Kidney epithelial cell (primary cell): ENCODE measurements at places on chromosomes 5 and 9.

- DNase-seq = no peak
Observed at GRCh38 chr5:4093970-4094369, 498.3 kb downstream of the IRX1 start.

- DNase-seq = no peak
Observed at GRCh38 chr5:159098603-159099436, 896 bp downstream of the EBF1 start.

DNA sequence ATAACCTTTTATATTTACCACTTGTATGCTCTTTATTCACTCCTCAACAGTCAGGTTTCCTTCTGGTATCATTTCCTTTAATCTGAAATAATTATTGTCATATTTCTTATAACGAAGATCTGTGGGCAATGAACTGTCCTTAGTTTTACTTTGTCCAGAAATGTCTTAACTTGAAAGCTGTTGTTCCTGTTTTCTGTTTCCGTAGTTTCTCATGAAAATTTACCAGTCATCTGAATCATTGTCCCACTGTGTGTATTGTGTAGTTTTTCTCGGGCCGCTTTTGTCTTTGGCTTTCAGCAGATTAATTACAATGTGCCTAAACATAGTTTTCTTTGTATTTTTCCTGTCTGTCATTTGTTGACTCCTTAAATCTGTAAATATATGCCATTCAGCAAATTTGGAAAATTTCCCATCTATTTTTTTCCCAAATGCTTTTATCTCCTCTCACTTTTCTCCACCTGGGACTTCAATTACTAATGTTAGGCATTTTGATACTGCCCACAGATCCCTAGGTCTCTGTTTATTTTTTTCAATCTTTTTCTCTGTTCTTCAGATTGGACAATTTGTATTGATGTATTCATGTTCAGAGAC, 74.9 kb downstream of the PDE8B start:
- no peak for DNase-seq

GRCh38 chr9:133974631-133975341, 17.3 kb downstream of the VAV2 start:
- no peak for DNase-seq

- no peak for DNase-seq
Observed at GRCh38 chr9:115553060-115553773, 435.3 kb upstream of the TNC start.

DNA sequence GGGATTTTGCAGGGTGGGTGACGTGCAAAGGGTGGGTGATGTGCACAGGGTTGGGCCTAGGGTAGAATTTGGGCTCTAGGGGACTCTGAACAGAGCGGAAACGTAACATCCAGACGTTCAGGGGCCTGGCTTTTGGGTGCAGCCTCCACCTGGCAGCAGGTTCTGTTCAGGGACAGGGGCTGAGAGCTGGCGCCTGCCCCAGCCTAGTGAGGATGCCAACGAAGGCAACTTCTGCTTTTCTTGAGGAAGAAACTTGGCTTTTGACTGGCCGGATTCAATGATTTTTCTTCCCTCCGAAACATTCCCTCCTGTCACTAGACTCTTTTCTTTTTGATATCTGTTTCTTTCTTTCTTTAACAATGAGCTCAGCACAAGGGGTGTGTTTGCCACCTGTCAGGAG, 38.6 kb upstream of the SLC6A19 start:
- no peak for DNase-seq

- DNase-seq = no peak
Observed at GRCh38 chr9:113471566-113471965, 8.0 kb downstream of the RGS3 start.

DNA sequence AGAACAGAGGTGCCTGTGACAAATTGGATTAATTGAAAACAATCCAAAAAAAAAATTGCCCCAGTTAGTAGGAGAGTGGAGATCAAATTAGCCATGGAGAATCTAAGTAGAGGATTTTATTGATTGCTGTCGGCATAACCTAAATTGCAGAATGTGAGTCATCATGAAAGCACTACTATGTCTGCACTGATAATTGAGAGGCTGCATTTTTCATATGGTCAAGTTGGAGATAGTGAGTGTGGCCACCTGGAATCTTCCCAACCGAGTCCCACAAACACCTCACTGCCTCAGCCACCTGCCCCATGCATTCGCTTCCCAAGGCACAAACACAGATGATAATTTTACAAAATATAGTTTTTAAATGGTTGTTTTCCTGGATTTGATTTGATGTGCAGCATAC, 123.7 kb downstream of the NTRK2 start:
- no peak for DNase-seq

DNA sequence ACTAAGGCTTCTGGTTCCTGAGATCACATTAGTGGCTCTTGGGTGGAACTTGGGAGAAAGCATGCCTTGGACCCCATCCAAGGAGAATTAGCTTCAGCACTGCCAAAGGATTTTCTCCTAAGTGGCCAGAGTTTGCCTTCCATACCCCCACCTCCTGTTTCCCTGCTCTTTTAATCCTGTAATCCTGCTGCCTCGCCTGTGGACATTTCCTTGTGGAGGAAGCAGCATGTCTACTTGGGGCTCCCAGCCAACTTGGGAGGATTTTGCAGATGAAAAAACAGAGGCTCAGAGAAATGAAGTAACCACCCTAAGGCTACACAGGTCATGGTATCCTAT, 1.6 kb downstream of the ARSI start:
- no peak for DNase-seq

GRCh38 chr9:129242971-129243561, 65.0 kb upstream of the IER5L start:
- no peak for DNase-seq

- DNase-seq = no peak
Observed at GRCh38 chr9:71758277-71758676, 10.0 kb downstream of the CEMIP2 start.

- no peak for DNase-seq
Observed at GRCh38 chr5:177304392-177305119, 957 bp downstream of the PRELID1 start.

DNA sequence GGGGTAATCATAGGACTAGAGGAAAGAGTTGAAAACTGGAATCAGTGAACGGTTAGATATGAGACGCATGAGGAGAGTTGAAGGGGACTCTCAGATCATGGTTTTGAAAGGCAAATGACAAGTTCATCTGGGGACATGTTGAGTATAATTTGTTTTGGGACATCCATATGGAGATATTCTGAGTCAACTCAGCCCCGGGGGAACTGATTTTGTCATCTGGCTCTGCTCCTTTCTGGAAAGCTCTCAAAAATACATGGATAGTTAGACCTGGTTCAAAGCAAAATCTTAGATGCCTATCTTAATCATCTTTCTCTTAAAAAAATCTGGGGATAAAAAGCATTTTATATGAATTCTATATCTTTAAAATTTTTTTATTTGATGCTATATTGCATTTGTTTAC, 161.2 kb downstream of the SNX18 start:
- no peak for DNase-seq

DNA sequence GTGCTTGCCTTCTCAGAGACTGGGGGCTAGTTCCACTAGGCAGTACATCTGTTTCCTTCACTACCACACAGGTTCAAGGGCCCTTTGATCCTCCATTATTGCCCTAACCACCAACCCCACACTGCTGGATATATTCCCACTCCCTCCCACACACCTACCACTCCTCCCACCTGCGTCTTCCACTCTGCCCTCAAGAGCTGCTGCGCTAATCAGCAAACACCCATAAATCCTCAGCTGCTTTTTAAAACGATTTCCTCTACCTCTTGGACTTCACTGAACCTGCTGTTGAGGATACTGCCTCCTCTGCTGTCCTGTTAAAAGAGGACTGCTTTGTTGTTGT, 120.9 kb downstream of the MAPKAP1 start:
- DNase-seq = no peak

- no peak for DNase-seq
Observed at GRCh38 chr5:57531333-57531732, 48.7 kb upstream of the ACTBL2 start.

DNA sequence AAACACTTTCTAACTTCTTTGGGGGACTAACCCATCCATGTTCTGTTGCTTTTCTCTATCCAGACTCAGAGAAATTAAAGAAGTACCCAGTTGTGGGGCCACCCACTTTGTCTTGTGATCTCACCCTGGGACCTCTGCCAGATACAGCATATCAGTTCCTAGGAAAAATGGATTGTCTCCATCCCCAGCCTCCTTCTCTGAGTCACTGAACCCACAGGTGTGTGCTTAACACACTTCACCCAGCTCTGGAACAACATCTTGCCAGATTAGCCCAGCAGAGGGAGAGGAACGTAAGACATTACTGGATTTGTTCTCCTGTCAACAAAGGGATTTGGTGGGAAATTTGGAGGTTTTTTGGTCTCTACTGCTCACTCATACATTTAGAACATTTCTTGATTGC, 19.2 kb downstream of the FAM240B start:
- DNase-seq = no peak

- DNase-seq = no peak
Observed at GRCh38 chr9:29390859-29391258, 1817.6 kb upstream of the C9orf72 start.

GRCh38 chr5:62305715-62306322, at the start of gene KIF2A:
Gene KIF2A, plus strand, starts transcription at chr5:62306206. Its CDS starts 267 bp downstream, at chr5:62306473.
- peak; percentile 49 for DNase-seq

DNA sequence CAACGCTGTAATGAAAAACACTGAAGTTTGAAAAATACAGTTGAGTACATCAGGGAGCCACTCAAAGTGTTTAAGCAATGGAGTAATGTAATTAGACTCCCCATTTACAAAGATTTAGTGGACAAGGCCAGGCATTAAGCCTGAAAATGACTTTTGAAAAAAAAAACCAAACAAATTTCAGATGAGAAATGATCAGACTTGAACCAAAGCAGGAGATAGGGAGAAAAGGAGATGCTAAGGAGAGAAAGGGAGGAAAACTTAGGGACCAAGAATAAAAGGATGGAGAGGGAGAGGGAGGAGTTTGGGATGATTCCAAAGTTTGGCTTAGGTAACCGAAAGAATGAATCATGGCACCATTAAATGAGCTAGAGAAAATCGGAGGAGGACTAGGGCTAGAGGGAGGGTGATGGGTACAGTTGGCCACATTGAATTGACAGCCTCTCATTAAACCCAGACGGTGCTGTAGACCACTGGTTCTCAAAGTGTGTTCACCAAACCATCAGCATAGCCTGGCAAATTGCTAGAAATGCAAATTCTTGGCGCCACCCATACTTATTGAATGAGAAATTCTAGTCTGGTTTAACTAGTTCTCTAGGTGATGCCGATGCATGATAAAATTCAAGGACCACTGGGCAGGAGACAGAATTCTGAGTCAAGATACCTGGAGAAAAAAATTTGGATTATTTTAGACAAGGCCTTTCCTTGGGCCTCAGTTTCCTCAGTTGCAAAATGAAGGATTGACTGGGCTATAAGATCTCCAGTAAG, 6.2 kb upstream of the CPEB4 start:
- no peak for DNase-seq

DNA sequence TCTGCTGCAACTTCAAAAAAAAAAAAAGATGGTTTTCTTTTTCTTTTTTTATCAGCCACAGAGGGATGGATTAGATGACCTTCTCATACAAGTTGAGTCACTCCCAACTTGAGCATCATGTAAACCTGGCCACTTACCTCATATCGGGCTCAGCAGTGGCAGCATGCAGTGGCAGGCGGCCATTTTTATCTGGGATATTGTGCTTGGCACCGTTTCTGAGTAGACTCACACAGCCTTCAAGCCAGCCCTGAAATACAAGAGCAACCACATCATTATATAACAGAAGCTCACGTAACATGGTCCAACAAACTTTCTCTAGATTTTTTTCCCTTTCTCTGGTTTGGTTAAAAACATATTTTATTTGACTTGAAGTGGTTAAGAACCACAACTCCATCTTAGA, 62.6 kb downstream of the ANKRD55 start:
- DNase-seq = no peak

DNA sequence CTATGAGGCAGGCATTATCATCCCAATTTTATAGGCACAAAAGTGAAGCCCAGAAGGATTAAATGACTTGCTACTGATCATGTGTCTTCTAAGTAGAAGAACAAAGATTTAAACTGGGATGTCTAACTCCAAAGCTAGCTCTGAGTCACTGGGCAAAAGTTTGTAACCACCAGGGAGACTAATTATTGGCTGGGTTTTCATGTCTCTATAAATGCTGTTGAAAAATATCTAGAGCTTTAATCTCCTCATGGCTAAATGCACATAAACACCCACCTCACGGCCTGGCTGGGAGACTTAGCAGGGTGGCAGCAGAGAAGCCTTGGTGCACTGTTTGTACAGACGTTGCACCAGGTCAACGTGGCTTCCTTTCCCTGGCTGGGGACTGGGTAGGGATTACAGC, 144.6 kb downstream of the MELK start:
- DNase-seq = no peak

- DNase-seq = peak; percentile 29
Observed at GRCh38 chr9:83432104-83432627, 106.0 kb downstream of the FRMD3 start.

GRCh38 chr9:126550891-126551351, 62.8 kb upstream of the LMX1B start:
- no peak for DNase-seq

DNA sequence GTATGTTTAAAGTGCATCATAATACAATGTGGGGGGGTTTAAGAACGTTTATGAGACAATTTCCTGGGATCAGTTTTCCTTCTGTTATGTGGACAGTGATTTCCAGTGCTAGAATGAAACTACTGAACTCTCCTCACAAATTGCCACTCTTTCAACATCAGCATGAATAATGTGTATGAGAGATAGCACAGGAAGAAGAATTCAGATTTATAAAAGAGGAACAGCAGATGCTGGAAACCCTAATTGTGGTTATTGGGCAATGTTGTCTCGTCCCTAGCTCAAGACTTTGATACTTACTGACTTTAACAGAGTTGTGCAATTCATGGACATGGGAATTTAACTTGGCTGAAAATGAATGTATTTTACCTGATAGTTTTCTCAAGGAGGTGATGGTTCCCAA, 410.8 kb upstream of the MEF2C start:
- DNase-seq = no peak

DNA sequence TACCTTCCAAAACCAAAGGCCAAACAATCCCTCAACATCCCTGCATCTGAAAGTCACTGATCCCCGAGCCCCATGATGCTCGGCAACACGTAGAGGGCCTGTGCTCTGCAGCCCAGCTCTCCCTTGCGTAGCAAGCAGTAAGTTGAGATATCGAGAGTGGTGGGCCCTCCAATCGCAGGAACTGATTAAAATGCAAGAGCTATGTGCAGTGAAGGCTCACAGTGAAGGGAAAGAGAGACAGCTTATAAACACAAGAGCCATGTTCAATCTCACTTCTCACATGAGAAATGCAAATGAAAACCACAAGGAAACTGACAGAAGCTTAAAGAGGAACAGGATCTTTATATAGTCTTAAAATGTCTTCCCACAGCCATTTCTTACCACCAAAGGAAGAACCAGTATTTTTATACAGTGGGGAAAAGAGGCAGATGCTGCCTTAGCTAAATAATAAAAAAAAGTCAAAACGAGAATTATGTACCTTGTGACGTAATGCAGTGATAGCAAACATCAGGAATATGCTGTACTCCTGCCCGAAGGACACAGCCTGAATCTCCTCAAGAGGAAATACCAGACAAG, 24.6 kb downstream of the TTF1 start:
- DNase-seq = no peak
